ENCODE measurements at places on chromosomes 4 and X.

DNA sequence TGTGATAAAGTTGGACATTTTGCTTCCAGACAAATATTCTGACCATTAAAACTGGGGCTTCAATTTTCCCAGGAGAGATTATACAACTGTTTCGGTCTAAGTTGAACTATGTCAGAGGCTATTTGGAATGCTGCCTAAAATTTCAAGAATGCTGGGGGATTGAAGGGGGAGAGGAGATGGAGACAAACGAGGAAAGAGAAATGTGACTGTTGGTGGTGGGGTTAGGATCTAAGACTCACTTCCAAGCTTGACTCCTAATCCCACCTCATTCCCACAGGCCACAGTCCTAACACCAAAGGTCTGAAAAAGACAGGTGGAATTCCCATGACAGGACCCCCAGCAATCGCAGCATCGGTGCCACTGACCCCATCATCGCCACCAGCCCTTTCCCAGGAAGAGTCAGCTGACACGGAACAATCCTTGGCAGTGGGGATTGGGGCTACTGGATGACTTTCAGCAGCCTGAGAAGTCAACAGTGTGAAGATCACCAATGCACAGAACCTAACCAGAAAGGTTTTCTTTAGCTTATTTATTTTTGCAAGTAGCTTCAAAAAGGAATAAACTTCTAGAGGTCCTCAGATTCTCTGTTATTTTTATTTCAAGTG is 74.0 kb upstream of the PRSS48 start:
- DNase-seq = no peak

- no peak for DNase-seq
Observed at GRCh38 chrX:45050558-45050957, 150.1 kb downstream of the DIPK2B start.

GRCh38 chrX:10450959-10451355 is 169.4 kb downstream of the MID1 start:
- no peak for DNase-seq

DNA sequence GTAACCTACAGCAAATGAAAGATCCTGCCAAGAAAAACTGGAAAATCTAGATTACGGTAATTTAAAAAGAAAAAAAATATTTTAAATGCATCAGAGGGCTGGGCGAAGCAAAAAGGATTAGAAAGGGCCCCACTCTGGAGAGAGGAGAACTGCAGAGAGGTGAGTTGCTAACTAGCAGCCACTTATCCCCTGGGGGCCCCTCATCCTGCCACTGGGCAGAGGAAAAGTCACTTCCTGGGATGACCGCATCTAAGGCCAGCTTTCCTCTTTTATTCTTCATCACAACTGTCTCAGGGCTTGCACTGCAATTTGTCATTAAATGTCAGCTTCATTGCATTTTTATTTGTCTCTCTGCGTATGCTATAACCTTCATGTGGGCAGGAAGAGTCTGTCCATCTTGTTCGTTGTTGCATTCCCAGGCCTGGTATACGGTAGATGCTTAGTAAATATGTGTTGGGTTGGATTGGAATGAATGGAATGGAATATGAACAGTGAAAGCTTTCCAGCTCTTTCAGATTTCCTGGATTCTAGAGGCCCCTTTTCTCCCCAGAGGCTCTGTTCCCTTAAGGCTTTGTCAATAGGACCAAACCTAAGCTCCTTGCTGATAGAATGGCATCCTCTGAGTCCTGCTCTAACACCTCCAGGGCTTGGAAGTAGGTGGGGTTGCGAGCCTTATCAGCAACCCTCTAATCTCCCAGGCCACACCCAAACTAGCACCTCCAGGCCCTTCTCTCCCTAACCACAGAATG is 58.9 kb downstream of the TLR10 start:
- no peak for DNase-seq

DNA sequence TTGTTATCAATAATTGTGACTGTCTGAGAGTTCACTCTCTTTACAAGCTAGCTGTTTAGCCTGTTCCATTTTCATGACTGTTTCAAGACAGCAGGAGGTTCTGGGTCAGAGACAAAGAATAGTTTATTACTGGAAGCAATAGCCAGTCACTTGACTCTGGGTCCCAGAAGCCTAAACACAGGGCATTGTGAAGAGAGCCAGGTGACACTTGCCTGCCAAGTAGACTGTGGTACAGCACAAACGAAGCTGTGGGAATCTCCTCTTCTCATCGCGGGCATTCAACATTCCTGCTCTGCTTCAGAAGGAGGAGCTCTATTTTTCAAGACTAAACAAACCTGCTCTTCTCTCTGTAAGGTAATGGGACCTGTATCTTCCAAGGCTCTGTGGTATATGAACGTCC is 485.1 kb downstream of the TRIML1 start:
- no peak for DNase-seq

DNA sequence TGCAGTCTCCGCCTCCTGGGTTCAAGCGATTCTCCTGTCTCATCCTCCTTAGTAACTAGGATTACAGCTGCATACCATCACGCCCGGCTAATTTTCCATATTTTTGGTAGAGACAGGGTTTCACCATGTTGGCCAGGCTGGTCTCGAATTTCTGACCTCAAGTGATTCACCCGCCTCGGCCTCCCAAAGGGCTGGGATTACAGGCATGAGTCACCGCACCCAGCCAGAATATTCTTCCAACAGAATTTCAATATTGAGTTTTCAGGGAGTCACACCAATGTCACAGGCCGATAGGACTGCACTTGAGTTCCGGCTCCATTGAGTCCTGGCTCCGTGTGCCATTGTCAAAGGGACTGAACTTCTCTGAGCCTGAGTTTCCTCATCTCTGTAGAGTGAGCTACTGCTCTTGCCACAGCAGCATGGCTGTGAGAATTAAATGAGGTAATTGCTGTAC is 82.9 kb downstream of the CLCN4 start:
- no peak for DNase-seq

- no peak for DNase-seq
Observed at GRCh38 chr4:7731437-7731836, 208.2 kb downstream of the AFAP1 start.

- DNase-seq = no peak
Observed at GRCh38 chr4:57504139-57504538, 394.0 kb upstream of the IGFBP7 start.

DNA sequence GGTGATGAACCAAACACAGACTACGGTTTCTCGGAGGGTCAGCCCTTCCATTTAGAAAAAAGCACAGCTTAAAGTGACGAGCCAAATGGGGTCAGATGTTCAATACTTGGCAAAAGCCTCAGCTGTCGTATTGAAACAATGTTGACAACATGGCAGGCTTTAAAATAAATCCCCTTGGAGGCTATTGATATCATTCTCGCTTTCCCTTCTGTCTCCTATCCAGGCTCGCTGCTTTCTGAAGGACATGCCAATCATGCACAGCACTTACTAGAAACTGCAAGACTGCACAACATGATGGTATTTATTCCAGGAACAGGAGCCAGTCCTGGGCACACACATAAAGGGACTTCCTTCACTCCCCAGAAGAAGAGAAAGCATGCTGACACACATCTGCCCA is 137.9 kb downstream of the SLC7A11 start:
- DNase-seq = no peak

GRCh38 chr4:187555174-187555573 is 440.4 kb upstream of the ZFP42 start:
- DNase-seq = no peak

- DNase-seq = no peak
Observed at GRCh38 chr4:105145156-105145902, 1.3 kb upstream of the TET2 start.

- no peak for DNase-seq
Observed at GRCh38 chr4:181753207-181753606, 490.0 kb upstream of the TENM3 start.

- no peak for DNase-seq
Observed at GRCh38 chrX:71198066-71198465, 25.0 kb upstream of the GJB1 start.

DNA sequence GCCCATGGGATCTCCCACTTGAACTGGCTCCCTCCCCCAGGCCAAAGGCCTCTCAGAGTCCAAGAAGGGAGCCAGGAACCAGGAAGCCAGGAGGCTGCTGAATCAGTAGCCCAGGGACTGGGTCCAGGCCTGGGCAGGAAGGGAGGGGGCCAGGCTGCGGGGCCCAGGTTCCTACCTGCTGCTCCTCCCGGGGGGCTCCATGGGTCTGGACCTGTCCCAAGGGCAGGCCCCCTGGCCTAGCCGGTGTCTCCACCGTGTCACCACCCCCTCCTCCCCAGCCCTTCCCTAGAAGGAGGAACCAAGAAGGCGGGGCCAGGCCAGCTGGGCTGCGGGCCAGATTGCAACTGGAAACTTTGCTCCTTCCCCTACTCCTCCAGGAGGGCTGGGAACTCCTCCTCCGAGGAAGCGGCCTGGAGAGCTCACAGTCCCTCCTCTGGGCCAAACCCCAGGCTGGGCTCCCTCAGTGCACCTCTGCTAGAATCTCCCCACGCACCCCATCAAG is at the start of gene IQSEC2:
Gene IQSEC2 (minus strand): TSS at position 264 of the 502 bp plus-strand sequence.
- peak; percentile 9 for DNase-seq

GRCh38 chrX:133444196-133444595 is 28.9 kb upstream of the GPC4 start:
- DNase-seq = no peak

DNA sequence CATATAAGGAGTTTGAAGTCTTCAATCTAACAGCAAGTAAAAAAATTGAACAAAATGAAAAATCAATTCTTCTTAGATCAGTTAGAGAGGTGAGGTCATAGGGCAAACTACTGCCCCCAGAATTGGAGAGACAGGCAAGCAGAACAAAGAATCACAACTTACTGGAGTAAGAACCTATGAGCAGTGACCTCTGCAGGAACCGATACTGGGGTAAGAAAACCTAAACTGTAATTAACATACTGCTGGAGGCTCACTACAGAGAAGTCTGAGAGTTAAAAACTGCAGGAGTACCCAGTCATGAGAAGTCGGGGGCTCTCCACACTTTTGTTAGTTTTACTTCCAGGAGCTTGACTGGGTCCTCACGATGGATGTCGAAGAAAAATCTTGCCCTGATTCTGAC is 16.0 kb downstream of the CLDN22 start:
- DNase-seq = no peak

DNA sequence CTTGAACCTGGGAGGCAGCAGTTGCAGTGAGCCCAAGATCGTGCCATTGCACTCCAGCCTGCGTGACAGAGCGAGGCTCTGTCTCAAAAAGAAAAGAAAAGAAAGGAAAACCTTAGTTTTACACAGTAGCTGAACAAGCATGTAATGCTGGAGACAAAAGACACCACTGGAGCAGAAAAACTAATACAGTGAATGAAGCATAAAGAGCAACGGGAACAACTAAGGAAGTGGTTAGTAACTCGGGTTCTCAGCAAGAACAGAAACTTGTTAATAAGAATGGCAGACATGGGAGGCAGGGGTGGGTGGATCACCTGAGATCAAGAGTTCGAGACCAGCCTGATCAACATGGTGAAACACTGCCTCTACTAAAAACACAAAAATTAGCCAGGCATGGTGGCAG is 263.7 kb downstream of the FSTL5 start:
- DNase-seq = no peak

- no peak for DNase-seq
Observed at GRCh38 chr4:174483792-174484191, 38.5 kb downstream of the HPGD start.

- no peak for DNase-seq
Observed at GRCh38 chr4:68129793-68130192, at the start of gene TMPRSS11F. Gene TMPRSS11F, minus strand, starts transcription at chr4:68129869. Its CDS starts 49 bp downstream, at chr4:68129820.

Measured in hypothalamus (tissue), 51 donors.